Activated naive CD4-positive, alpha-beta T cell (primary cell): ENCODE measurements at places on chromosomes 7 and 10.

DNA sequence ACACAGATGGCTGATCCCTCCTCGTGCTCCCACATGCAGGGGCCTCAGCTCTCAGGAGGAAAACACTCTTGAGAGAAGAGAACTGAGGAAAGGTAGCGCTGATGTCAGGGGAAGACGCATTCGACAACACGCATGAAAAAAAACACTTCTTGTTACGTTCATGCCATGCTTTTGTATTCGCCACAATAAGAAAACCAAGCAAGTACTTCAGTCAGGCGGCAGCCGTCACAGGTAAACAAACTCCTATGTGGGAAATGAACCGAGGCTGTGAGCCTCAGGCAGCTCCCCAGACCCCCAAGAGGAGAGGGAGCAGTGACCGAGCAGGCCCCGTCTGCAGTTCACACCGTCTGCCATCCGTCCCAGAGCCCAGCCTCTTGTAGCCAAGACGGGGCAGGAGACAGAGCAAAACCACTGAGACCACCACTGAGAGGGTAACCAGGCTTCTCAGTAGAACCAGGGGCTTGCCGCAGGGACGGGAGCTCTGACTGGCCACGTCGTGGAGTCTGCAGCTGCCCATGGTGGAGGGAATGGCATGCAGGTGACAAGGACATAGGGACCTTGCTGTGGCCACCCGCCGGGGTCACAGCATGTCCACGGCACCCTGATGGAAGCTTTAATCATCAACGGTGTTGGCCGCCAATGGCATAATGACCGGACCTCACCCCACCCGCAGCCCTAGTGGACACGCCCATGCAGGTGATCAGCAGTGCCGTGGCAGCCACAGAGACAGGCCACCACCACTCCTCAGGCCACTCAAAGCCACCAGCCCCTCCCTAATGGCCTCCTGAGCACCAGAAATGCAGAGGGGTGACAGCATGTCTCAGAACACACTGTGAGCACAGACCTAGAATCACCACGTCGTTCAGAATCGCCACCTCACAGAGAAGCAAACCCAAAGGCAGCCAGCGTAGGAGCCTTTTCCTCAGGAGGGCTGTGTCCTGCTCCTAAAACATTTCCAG, 304.3 kb downstream of the PTPRN2 start:
- DNase-seq, result no peak

DNA sequence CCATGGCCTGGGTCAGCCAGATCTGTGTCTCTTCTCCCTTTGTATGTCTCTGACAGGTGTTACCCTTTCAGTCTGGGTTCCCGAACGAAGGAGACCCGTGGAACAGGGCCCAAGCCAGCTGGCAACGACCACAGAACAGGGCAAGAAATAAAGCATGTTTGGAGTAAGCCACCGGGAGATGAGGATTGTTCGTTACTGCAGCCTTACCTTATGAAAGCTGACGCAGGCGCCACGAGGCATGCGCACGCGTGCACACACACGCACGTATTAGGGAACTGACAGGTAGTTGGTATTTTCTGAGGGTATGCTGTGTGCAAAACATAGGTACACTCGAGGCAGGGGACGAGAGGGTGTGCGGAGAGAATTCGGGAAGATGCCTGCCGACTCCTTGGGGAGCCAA, 46.4 kb upstream of the ENO4 start:
- no peak for DNase-seq

GRCh38 chr10:100743626-100744135, 1.7 kb upstream of the PAX2 start:
- peak; percentile 8 for DNase-seq

GRCh38 chr10:92572362-92573090, 1.4 kb downstream of the IDE start:
- DNase-seq, result no peak

DNA sequence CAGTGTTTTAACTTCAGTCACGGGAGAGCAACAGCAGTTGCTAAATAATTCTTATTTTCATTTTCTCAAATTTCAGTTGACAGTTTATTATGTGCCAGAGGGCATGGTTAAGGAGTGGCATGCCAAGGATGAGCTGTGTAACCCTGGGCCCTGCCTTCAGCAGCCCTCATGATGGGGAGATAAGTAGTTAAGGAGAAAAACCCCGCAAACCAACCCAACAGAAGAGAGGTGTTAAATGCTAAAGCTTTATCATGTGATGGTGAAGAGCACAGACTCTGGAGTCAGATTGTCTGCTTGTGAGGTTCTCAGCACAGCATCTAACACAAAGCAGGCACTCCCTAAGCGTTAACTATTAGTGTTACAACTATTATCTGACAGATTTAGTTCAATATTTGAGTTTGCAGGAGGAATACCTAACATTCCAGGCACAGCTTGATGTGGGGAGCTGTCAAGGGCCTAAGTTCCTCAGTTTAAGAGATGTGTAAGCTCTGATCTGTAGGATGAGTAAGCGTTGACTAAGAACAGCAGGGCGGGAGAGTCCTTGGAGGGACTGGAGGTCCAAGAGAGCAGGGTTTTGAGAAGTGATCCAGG, 29.6 kb downstream of the STAM start:
- DNase-seq, result no peak

- DNase-seq, result no peak
These were observed 560.9 kb downstream of the SDK1 start for GRCh38 chr7:3861941-3862340.

DNA sequence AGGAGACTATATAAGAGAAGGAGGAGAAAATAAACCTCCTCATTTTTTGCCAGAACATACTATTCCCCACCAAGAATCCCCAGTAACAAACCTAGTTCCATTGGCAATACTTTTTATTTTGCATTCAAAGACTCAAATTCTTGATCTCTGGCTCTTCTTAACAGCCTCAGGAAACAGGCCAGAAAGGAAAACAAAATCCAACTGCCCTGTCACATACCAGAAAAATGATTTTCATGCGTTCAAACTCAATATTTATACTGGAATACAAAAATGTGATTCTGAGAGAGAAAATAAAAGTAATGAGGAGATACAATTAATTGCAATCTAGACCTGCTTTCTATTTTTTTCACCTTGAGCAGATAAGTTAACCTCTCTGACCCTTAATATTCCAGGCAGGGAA, 435.9 kb upstream of the AUTS2 start:
- DNase-seq, result no peak

- no peak for DNase-seq
These were observed 145.5 kb downstream of the KLF6 start for GRCh38 chr10:3639546-3639945.

DNA sequence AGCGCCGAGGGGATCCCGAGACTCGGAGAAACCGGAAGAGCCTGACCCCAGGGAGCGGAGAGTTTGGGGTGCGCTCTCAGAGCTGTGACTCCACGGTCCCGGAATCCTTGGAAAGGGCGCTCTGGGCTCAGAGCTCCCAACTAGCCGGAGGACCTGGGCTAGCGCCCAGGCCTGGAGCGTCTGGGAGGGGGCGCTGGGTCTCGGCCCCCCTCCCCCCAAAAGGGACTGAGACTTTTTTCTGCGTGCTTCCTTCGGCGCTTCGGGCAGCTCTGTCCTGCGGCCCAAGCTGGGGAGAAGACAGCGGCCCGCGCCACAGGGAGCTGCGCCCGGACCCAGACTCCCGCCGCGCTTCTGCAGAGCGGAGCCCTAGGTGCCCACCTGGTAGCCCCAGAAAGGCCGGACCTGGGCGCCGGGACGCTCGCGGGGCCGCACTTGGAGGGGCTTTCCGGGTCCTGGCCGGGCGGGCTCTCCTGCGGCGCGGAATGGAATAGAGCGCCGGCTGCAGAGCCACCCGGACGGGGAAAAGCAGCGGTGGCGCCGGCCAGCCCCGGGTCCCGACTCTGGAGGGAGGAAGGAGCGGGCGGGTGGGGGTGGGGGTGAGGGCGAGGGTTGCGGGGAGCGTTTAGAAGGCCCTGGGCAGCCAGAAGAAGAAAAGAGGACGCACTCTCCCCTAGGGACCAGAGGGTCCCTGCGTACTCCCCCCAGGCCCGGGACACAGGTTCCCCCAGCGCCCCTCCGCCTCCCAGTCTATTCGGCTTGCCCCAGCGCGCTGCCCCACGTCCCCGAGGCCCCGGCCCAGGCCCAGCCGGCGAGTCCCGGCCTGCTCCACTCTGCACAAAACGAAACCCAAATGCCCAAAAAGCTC, 4.7 kb downstream of the ZNF503 start:
- no peak for DNase-seq

GRCh38 chr7:35818513-35818912, 17.7 kb downstream of the SEPTIN7 start:
- DNase-seq, result no peak

GRCh38 chr7:75033064-75033463, 40.5 kb downstream of the RCC1L start:
- no peak for DNase-seq

DNA sequence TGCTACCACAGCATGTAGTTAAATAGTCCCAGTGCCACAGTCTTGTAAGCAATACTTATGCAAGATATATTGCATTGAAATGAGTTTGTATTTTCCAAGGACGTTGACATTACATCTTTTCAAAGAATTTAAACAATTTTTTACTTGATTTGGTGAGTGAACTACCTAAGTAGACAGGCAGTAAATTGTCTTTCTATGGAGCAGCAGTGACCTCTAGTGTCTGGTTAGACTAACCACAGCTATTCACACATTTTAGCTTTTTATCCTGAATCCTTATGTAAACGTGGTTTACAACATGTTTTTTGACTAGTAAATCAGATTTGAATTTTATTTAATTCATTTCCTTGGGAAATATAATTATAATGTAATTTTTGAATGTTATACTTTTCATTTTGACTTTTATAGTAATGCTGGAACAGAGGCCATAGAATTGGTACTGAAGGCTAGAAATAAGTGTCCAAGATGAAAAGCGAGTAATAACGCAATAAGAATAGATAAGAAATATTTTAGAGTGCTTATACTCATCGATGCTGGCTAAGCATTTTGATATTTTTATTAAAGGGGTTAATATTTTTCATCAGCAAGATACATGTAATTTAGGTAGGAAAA, 5.6 kb downstream of the LRRTM3 start:
- DNase-seq, result no peak

DNA sequence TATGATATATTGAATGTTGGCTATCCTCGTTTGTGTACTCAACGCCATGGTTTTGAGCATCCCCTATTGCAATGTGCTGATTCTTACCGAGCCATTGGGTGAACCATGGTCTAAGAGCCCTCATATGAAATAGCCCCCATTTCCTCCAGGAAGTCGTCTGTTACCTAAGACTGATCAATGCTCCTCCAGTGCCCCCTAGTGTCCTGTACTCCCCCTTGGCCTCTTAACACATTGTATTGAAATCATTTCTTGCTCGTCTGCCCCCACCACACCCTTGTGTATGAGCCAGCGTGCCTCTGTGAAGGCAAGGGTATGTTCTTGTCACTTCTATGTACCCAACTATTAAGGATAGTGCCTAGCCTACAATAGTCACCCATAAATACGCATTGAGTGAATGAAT, 11.2 kb upstream of the SLC35B4 start:
- peak; percentile 1 for DNase-seq

- DNase-seq, result no peak
These were observed 1.9 kb downstream of the TTYH3 start for GRCh38 chr7:2633538-2634266.

GRCh38 chr10:74825371-74826141, 844 bp upstream of the KAT6B start:
- peak; percentile 69 for DNase-seq

DNA sequence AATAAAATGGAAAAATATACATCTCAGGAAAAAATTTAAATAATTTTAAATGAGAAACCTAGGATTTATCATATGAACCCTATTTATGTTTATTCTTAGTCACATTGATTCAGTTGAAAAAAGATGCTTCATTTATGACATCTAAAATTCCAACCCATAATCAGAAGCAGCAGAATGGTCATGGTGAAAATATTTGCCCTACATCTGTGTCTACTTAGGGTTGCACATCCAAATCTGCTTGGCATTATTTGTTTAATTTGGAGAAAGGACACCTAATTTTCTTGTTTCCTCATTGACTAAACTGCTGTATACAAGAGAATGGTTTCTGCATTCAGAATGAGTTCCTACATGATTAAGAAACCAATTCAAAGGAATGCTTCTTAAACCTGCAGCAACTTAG, 72.9 kb upstream of the SKAP2 start:
- DNase-seq, result no peak

GRCh38 chr7:78139335-78139734, 340.8 kb downstream of the PHTF2 start:
- DNase-seq, result no peak

- DNase-seq, result no peak
These were observed 58.7 kb downstream of the OSBPL3 start for GRCh38 chr7:24921362-24921679.

DNA sequence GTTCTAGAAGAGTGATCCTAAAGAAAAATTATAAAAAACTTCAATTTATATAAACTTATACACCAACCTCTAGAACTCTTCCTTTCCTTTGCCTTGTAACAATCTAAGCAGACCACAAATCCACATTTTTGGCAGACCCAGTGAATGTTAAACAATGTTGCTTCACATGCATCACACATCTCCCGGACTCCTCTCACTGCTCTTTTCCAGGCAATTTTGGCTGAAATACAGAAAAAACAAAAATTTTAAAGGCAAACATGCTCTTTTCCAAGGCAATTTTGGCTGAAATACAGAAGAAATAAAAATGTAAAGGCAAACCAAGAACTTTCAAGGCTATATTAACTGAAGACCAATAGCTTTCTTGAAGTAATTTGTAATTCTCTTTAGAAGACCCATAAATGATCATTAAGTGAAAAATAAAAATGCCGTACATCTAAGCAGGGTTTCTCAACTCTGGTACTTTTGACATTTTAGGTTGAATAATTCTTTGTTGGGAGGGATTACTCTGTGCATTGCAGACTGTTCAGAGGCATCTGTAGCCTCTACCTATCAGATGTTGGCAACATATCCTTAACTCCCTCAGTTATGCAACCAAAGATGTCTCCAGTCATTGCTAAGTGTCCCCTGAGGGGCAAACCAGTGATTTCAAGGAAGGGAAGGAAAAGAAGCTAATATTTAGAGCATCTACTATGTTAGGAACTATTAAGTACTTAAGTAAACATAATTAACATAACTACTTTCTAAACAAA, 64.4 kb downstream of the NRBF2 start:
- no peak for DNase-seq

DNA sequence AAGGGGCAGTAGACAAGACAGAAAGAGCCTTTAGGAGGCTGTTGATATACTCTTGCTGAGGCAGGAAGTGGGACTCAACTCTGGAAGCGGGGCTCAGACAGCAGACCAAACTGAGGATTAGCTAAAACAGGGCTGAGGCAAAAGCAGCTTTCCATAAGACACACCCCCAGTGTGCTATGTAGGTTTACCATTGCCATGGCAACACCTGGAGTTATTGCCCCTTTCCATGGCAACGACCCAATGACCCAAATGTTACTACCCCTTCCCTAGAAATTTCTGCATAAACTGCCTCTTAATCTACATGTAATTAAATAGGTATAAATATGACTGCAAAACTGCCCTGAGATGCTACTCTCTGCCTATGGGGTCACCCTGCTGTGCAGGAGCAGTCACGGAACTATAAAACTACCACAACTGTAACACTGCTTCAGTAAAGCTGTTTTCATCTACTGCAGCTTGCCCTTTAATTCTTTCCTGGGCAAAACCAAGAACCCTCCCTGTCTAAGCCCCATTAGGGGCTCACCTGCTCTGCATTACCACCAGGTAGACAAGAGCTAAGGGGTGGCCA, 348.4 kb upstream of the PODXL start:
- DNase-seq, result no peak
